Vagina (tissue), 2 donors: ENCODE measurements at places on chromosomes 1 and 21.

DNA sequence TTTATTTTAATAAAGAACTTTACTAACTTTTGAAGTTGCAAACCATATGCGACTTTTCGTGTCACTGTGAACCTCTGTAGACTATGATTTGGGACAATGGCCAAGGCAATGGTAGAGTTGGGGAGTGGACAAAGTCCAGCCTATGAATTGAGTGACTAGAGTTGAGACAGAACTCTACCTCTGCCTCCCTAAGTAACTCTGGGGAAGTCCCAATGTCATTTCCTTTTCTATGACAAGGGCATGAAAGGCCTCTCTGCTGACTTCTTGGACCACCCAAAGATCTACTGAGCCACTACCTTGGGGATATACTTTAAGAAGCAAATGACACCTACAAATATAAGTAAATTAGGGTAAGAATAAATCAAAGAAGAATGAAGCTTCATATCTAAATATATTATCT is 19.3 kb downstream of the BEND5 start:
- DNase-seq: no peak

DNA sequence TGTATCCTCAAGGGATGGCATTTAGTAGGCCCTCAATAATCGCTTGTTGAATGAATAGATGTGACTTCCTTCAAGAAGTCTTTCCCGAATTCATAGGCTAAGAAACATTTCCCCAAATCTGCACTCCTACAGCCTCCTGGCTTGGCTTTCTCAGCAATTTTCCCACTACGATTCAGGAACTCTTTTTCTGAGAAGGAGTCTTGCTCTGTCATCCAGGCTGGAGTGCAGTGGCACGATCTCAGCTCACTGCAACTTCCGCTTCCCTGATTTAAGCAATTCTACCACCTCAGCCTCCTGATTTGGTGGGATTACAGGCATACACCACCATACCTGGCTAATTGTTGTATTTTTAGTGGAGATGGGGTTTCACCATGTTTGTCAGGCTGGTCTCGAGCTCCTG is 37.9 kb upstream of the IFFO2 start:
- DNase-seq: no peak

DNA sequence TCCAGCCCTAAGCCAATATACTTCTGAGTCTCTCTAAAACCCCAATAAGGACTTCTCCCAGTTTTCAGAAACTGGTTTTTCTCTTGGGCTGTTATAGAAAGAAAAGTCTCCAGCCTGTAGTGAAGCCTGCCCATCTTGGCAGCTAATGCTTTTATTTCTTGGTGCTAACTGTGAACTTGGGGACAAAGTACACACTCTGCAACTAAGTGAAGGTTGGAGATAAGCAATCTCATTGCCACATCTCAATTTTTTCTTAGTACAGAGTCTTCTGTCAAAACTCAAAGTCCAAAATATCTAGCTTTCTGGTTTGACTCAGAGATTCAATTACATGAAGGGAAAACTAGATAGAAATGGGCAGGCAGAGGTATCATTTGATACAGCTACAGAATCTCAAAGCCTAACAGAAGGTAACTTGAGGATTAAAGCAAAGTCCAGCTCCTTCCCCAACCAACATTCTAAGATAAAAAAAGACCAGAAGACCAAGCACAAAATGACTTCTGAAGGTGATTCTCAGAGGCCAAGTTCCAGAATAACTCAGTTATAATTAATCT is 14.0 kb downstream of the AK2 start:
- DNase-seq: no peak

DNA sequence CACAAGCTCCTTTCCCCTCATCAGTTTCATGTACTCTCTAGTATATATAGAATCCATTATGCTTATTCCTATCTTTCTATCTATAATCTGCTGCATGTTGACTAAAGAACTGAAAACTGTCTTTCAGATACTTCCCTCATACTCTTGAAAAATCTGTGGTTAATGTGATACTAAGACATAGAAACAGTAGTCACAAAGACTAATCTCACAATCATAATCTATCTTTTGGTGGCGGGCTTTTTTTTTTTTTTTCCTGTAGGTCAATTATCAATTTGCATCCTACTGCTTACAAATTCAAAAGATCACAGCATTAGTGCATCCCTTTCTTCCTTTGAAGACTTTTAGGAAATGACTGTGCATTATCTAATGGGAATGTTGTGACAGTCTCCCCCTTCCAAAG is 4.7 kb downstream of the UBR4 start:
- DNase-seq: no peak
